ENCODE measurements at places on chromosomes 16 and 17.

- no peaks in the 10 kb centered on the region for H3K4me1 ChIP-seq
- H3K4me3 ChIP-seq, result no peak overlapping the region
- no peak overlapping the region for H3K27ac ChIP-seq
- DNase-seq, result no peak
These were observed 10.2 kb upstream of the FOXF1 start for GRCh38 chr16:86499889-86500707.

DNA sequence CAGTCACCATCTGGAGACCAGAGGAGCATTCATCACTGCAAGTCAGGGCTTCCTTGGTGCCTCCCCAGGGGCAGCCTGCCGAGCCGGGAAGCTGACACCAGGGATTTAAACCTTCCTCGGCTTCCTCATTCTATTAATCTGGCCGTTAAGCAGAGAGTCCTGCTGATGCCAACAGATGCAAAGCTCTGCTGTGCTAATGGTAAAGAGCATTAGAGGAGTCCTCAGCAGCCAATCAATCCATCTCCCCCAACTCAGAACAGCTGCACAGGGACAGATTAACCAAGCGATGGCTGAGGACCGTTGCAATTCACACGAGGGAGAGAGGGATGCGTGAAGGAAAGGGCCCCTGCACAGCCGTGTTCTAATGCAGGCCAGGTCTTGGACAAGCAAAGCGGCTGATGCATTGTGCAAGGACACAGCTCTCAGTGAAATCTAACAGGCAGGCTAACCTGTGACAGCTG, 116.6 kb downstream of the XYLT1 start:
- no peak overlapping the region for H3K27ac ChIP-seq
- no peak overlapping the region for H3K4me3 ChIP-seq
- H3K27me3 ChIP-seq, result peaks cover 8% of the 10 kb centered on the region
- no peaks in the 10 kb centered on the region for H3K4me1 ChIP-seq

DNA sequence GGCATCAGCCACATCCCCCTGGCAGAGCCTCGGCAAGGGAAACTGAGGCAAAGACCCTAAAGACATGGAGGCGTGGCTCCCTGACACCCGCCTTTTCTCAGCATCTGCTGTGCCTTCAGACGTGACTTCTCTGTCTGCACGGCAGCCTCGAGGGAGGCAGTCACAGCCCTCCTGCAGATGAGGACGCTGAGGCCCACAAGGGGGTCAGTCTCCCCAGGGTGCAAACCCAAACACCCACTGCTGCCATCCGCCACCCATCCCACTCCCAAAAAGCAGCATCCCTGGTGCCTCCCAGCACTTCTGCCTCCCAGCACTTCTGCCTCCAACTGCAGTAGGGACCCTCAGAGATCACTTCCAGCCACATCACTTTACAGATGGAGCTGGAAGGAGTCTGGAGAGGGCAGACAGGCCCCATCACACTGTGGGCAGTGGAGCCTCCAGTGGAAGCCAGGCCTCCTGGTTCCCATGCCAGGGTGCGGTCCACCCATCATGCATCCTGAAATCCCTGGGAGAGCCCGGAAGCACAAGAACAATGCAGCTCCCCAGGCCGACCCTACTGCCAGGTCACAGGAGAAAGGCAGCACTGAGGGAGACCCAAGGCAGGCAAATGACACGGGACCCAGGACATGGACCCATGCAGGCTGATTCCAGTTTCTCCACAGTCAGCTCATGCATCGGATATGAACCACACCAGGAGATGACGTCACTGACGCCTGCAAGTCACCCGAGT, 23.8 kb downstream of the KDM8 start:
- no peaks in the 10 kb centered on the region for H3K4me1 ChIP-seq
- no peaks in the 10 kb centered on the region for H3K36me3 ChIP-seq
- no peak overlapping the region for H3K4me3 ChIP-seq
- no peak overlapping the region for H3K27ac ChIP-seq
- H3K27me3 ChIP-seq, result no peaks in the 10 kb centered on the region

GRCh38 chr16:49600976-49601375, 227.4 kb downstream of the C16orf78 start:
- DNase-seq, result no peak
- H3K4me1 ChIP-seq, result no peaks in the 10 kb centered on the region
- no peaks in the 10 kb centered on the region for H3K36me3 ChIP-seq
- no peak overlapping the region for H3K4me3 ChIP-seq
- no peak overlapping the region for H3K27ac ChIP-seq

- peaks cover 37% of the 10 kb centered on the region for H3K4me1 ChIP-seq
- no peak overlapping the region for H3K4me3 ChIP-seq
- DNase-seq, result no peak
- H3K36me3 ChIP-seq, result no peaks in the 10 kb centered on the region
- H3K27ac ChIP-seq, result no peak overlapping the region
- no peaks in the 10 kb centered on the region for H3K27me3 ChIP-seq
These were observed 5.8 kb upstream of the RFFL start for GRCh38 chr17:35069311-35069710.

DNA sequence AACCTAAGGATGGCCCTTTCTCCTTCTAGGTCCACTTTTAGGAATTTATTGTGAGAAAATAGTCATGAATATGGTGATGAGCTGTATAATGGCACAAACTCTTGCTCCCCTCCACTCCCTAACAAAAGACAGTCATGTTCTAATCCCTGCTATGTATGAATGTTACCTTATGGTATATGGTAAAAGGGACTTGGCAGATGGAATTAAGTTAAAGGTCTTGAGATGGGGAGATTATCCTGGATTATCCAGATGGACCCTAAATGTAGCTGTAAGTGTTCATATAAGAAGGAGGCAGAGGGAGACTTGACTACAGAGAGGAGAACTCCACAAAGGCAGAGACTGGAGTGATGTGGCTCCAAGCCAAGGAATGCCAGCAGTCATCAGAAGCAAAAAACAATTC, 296.1 kb downstream of the SOX9 start:
- DNase-seq, result no peak
- peaks cover 47% of the 10 kb centered on the region for H3K36me3 ChIP-seq
- peak overlapping the region; percentile 8 for H3K4me3 ChIP-seq
- H3K27ac ChIP-seq, result no peak overlapping the region
- no peaks in the 10 kb centered on the region for H3K27me3 ChIP-seq

DNA sequence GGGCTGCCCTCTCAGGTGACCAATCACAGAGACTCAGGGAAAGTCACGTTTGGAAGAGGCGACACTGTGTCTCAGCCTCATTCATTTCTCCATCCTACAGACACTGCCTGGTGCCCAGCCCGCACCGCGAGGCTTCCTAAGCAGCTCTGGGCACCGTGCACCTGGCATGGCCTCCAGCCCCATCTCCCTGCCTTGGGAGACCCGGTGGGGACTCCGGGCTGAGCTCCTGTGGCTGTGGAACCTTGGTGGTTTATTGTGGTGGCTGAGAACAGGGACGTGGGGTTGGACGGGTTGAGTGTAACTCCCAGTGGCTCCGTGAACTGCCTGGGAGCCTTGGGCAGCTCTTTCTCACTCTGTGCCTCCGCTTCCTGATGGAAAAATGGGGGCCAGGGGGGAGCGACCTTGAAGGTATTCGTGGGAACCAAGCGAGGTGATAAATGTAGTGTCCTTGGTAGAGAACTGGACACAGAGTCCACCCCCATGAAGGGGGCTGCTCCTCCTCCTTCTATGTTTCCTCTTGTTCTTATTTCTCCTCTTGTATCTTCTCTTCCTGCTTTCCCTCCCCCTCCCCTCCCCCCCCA, 215.4 kb downstream of the SEC14L1 start:
- H3K4me1 ChIP-seq, result no peaks in the 10 kb centered on the region
- no peak for DNase-seq
- H3K27ac ChIP-seq, result no peak overlapping the region
- H3K4me3 ChIP-seq, result no peak overlapping the region
- H3K36me3 ChIP-seq, result no peaks in the 10 kb centered on the region
- H3K27me3 ChIP-seq, result no peaks in the 10 kb centered on the region

DNA sequence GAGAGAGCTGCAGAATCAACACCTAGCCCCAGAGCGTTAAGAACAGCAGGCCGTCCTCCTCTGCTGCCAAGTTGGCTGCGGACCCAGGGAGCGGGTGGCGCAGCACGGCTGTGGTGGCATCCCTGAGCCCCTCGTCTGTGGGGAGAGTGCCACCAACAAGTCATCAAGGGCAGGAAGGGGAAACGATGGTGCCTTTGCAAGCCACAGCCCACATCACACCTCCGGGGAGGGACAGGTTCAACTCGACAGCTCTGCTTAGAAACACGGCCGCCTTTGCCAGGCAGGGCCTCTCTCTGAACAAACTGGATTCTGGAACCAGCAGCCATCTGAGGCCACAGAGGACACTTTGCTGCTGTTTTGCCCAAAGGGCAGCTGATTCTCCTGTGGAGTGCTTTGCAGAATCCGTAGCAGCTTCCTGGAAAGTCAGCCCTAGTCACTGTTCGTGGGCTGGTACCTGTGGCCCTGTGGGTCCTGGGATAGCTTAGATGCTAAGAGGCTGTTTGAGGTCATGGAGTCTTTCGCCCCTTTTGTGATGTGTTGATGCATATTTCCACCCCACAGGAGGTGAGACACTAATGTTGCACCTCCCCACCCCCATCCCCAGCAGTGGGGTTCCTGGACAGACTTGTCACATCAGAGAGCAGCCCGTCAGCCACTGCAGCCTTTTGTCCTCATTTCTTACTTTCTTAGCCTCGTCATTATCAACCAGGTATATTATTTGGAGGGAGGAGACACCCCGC, 270.6 kb downstream of the CPPED1 start:
- peaks cover 12% of the 10 kb centered on the region for H3K4me1 ChIP-seq
- no peak overlapping the region for H3K4me3 ChIP-seq
- no peak for DNase-seq
- H3K27me3 ChIP-seq, result no peaks in the 10 kb centered on the region

GRCh38 chr16:86517652-86518258, 7.4 kb downstream of the FOXF1 start:
- peak; percentile 34 for DNase-seq
- H3K4me1 ChIP-seq, result no peaks in the 10 kb centered on the region
- H3K4me3 ChIP-seq, result no peak overlapping the region
- H3K36me3 ChIP-seq, result no peaks in the 10 kb centered on the region

DNA sequence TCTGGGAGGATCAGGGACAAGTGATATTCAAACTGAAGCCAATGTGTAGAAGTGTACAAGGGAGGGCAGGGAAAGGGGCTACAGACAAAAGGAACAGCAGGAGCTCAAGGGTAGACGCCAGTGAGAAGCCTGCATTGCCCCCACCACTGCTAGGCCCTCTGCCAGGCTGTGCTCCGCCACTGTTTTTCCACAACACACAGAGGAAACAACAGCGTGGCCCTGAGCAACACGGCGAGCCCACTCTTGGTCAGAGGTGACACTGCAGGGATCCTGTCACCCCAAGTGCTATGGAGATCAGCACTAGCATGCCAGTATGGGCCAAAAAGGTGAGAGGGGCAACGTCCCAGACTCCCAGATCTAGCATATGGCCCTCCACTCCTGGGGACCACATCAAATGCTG, 23.4 kb downstream of the MYO18A start:
- H3K36me3 ChIP-seq, result 0 out of 2 replicates have a peak, but pooled peaks cover 6% of the 10 kb centered on the region
- peak overlapping the region; percentile 91 for H3K27ac ChIP-seq
- no peaks in the 10 kb centered on the region for H3K27me3 ChIP-seq
- H3K4me1 ChIP-seq, result peaks cover 94% of the 10 kb centered on the region
- no peak overlapping the region for H3K4me3 ChIP-seq

- no peak for DNase-seq
- H3K27me3 ChIP-seq, result peaks cover 31% of the 10 kb centered on the region
- no peak overlapping the region for H3K27ac ChIP-seq
- H3K4me1 ChIP-seq, result no peaks in the 10 kb centered on the region
- H3K4me3 ChIP-seq, result no peak overlapping the region
- no peaks in the 10 kb centered on the region for H3K36me3 ChIP-seq
These were observed 114.7 kb upstream of the CACNG3 start for GRCh38 chr16:24141466-24141865.
